Activated T-cell treated with anti-CD3 and anti-CD28 coated beads for 4 hours (primary cell): ENCODE measurements at places on chromosomes 1 and 21.

DNA sequence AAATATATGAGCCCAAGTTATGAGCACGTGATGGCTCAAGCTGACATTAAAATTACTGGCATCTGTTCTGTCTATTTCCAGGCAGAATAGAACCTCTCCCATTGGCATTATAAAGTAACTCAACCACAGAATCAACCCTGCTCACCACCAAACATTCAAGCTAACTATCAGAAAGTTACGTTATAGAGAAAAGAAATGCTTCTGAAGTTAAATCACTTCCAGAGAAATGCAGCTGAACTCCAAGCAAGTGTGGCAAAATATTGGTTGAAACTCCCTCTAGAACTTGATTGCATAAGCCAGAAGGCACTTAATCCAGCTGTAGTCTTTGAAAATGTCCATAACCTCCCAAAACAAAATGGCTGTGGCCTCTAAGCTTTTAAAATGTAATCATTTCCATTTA lies 36.2 kb upstream of the UBE2U start:
- no peak for DNase-seq

DNA sequence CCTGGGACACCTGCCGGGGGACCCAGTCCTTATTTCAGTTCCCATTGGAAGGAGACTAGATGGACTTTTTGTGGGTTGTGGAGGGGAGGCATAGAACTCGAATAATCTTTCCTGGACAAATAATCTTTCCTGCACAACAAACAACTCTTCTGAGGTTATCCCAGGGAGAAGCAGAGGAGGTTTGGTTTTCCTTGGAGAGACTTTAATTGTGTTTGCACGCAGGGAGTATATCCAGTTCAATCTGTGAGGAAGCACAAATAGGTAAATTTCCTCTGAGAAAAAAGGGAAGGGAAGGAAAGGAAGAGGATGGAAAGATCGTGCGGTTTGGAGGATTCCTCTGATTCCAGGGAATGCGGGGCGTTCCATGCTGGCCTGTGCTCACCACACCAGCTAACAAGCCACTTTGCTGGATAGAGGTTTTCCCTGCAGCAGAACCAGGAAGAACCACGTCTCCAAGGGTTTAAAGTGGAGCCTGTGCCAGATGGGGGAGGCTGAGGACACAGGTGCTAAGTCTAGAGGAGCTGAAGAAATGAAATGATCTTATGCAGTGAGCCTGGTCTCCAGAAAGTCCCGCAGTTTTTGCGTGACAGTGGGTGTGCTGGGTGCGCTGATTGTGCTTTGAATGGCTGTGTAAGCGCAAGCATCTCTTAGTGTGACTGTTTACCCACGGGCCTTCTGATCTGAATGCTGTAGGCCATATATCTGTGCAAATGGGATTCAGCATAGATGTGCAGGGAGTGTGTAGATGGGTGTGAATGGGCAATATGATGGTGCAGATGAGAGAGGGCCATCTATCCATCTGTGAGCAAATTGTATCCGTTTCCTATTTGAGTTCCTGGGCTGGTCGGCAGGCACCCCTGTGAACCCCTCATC lies 7.6 kb downstream of the PAX7 start:
- DNase-seq, result no peak

DNA sequence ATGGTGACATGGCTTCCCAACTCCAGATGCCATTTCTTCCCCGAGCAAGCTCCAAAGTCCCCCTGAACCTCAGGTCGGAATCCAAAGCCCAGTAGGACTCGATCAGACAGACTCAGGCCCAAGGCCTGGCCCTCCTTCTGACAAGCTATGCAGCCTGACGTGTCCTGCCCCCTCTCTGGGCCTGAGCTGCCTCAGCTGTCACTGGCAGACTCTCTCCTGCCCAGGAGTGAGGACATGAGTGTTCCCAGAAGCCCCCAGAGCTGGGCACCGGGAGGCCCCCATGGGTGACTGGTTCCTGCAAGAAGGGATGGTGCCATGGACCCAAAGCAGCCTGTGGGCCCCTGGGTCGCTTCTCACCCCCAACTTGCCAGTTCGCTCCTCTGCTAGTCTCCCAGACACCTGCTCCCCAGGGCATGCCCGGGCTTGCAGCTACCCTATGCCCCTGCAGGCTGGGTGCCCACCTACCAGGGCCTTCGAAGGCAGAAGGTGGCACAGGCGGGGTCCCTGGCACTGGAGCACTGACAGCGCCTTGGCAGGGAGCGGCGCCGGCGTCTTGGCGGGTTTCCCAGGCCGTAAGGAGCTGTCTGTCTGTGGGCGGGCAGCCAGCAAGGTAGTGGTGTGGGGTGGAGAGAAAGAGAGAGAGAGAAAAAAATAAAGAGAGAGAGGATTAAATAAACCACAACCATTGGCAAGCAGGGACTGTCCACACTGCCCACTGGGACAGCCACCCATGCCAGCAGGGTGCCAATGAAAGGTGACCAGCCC lies 2.3 kb downstream of the EDN2 start:
- DNase-seq, result no peak

GRCh38 chr1:61699911-61700851 lies 24.8 kb downstream of the TM2D1 start:
- DNase-seq, result no peak

GRCh38 chr1:63498106-63498505 lies 24.9 kb downstream of the ITGB3BP start:
- no peak for DNase-seq

DNA sequence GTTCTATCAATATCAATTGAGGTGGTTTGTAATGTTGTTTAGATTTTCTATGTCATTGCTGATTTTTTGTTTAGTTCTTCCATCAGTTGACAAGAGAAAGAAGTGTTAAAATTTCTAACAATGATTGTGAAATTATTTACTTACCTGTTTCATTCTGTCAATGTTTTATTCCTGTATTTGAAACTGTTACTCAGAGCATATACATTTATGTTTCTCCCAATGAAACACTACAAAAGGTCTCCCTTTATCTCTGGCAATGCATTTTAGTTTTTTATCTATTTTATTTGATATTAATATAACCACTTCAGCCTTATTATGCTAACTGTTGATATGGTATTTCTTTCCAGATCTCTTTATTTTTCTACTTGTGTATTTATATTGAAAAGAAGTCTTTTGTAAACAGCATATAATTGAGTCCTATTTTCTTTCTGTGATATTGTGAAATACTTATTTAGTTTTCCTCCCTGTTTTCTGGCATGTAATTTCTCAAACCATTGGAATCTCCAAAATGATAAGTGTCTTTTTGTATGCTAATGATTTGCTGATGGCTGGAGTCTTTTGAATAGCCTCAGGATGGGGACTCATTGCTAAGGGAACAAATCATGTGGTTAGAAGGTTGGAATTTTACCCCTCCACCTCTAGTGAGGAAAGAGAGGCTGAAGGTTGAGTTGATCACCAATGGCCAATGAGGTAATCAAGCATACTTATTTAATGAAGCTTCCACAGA lies 122.0 kb downstream of the ADSS2 start:
- no peak for DNase-seq

DNA sequence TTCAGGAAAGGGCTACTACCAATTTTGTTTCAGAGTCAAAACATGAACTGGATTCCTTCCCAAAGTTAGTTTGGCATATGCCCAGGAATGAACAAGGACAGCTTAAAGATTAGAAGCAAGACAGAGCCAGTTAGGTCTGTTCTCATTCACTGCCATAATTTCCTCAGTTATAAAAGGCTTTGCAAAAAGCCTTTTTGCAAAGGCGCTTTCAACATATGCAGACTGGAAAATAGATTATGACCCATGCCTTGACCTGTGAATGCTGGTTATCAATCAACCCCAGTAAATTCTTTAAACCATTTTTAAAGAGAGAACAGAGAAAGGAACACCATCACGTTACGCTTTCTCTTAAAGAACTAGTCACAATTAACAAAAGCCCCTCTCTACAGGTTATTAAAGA lies 1.7 kb upstream of the FRRS1 start:
- no peak for DNase-seq
